NCI-H526 (cell line): ENCODE measurements at places on chromosomes 11 and 22.

DNA sequence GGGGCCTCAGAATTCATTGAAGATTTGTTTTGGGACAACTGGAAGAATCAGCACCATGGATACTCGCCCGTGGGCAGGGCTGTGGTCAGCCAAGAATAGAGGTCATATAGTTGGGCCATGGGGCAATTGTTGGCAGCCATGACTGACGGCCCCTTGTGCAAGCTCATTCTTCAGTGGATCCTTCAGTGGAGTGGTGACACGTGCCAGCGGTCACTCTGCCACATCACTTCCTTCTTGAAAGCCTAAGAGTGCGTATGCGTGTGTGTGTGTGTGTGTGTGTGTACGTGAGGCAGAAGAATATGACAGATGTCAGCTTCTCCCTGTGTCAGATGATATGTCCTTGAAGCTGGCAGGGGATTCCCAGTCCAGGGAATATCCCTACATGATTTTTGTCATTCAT, 1.8 kb upstream of the IL18BP start:
- DNase-seq, result no peak

GRCh38 chr11:43541993-43542392, 138.5 kb upstream of the HSD17B12 start:
- DNase-seq, result no peak

DNA sequence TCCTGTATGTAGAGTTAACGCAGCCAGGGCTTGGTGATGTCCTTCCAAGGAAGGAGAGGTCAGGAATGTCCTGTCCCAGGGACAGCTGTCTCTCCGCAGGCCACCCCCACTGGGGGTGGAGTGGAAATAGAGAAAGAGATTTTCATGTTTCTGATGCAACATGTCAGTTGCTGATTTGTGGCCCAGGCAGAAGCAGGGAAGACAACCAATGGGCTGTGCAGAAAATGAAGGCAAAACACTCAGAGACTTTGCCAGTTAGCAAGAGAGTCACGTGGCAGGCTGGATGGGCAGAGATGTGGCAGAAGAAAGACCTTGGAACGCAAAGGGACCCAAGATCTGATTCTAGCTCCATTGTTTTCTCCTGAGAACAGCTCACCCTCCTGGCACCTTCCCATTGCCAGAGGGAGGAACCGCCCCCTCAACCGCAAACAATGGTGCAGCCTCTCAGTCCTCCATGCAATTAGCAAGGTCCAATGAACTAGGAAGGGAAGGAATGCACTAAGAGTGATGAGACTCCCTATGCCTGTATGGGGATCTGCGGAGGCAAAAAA, 71.0 kb downstream of the SYN3 start:
- DNase-seq, result no peak

DNA sequence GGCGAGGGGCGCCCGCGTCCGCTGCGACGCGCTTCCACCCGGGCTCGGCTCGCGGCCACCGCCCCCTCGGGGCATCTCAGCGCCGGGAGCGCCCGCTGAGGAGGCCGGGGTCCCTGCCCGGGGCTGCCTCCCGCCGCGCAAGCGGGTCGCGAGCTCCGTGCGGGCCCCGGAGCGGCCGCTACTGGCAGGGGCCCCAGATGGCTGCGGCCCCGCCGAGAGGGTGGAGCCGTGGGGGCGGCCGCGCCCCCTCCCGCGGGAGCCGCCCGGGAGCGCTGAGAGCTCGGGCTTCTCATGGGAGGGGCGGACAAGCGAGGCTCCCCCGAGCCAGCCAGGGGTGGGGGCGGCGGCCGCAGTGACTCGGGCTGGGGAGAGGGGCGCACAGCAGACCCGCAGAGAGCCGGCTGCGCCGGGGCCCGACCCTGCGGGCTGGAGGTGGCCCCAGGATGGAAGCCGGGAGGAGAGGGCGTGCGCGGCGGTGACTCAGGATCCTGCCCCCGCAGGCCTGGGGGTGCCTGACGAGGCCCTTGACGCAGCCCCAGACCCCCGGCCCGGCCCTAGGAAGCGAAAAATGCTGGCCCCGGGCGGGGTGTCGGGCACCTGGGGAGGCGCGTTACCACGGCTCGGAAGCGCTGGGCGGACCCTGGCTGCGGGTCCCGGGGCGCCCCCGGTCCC, 603 bp upstream of the ZFTA start:
- peak; percentile 73 for DNase-seq

GRCh38 chr11:11628651-11629050, 6.8 kb upstream of the GALNT18 start:
- no peak for DNase-seq

- no peak for DNase-seq
Observed at GRCh38 chr11:133104009-133104744, 428.1 kb downstream of the OPCML start.

- no peak for DNase-seq
Observed at GRCh38 chr11:125939081-125939521, 6.7 kb upstream of the VSIG10L2 start.

DNA sequence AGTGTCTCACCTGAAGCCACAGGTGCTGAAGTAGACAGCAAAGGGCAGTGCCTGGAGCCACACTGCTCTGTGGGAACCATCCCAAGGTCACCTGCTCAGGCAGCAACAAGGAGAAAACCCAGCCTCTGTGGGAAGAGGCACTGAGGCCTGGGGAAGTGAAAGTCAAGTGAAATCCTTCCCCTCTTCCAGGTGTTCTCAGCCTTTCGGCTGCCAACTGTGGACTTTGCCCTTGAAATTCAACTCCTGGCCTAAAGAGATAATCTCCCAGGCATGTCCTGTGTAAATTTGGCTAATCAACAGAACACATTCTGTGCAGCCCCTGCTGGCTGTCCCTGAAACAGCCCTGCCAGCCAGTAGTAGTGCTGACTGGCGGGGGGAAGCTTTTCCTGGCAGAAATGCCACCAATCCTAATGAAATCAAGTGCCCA, 112.1 kb downstream of the RPL27A start:
- peak; percentile 91 for DNase-seq

- DNase-seq, result peak; percentile 33
Observed at GRCh38 chr22:49046546-49047361, 780.9 kb downstream of the BRD1 start.

GRCh38 chr11:118291477-118292135, 12.9 kb upstream of the CD3E start:
- DNase-seq, result no peak

- peak; percentile 42 for DNase-seq
Observed at GRCh38 chr22:22369964-22370270, 125.3 kb downstream of the VPREB1 start.

DNA sequence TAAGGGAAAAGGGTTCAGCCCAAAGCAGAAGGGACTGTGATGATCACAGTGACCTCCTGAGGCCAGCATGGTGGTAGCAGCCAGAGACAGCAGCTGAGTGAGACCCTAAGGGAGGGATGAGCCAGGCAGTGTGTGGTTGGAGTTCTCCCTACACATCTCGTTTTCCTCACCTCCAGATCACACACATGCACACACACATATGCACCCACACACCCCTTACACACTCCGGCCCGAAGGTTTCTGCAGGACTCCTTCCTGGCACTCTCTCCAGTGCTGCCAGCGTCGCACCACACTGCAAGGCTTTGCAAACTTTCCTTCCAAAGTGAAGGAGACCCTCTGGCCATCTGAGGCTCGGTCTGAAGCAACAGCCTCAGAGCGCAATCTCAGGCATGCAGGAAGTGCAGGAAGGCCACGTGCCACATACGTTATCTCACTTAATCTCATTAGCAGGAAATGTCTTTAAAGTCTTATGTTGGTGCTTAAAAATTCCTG, 26.9 kb upstream of the TP53I11 start:
- no peak for DNase-seq

DNA sequence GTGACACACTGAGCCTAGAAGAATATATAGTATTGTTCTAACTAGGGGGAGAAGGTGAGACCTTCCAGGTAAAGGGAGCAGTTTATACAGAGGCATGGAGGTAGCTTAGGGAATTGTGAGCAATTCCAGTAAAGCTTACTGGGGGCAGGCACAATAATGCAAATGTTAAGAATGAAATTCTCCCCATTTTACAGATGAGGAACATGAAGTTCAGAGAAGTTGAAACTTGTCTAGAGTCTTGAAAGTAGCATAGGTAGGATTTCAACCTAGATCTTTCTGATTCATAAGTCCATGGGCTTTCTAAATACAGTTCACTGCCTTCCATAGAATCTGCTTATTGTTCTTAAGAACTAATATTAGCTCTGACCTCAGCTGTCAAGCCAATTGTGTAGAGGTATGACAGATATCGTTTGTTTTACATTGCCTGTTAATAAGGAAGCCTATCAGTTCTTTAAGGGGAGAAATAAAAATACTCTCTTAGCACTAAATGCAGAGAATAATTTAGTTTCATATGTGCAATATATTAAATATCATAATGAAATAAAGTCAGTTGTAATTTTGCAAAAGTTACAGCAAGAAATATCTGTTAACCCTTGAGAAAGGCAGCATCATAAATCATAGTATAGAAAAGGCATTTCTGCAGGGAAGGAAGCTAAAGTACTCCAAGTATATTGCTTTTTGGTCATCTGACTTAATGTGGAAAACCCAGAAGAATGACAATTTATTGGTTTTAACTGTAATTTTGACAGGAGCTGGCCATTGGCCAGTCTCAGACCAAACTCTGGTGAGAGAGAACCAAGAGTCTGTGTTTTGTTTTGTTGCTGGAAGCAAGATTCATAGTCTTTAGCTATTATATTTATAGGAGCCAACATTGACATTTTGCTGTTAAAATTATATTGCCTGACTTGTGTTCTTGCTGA, 181.8 kb downstream of the UVRAG start:
- DNase-seq, result no peak

GRCh38 chr22:35684732-35685131, 32.9 kb upstream of the APOL5 start:
- no peak for DNase-seq

- no peak for DNase-seq
Observed at GRCh38 chr11:71574418-71574817, 8.3 kb downstream of the KRTAP5-11 start.

DNA sequence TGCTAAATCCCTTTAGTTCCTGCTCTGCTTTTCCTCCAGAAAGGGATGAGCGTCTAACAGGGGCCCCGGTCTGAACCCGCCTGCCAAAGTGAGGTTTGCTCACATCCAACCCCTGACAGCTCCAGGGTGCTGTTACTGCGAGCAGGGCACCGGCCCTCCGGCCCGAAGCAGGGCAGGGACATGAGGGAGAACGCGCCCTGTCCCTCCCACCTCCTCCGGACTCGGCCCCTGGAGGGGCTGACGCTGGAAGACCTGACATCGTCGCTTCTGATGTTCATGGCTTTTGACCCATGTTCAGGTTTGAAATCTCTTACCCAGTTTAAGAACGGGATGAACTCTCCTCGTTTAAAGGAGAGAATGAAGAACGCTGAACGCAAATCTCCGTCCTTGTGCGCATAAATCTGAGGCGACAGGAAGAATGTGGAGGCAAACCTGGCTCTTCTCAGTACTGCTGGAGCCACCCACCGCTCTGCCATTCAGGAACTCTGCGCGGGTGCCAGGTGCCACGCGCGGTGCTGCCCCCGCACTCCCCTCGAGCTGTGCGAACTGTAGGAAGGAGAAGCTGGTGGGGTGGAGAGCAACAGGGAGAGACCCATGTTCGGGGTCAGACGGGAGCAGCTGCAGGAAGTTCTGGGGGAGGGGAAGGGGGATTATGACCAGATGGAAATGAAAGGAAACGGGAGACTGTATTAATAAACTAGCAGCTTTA, 826 bp upstream of the EEF1G start:
- DNase-seq, result no peak

GRCh38 chr22:33539902-33540751, 380.1 kb downstream of the LARGE1 start:
- no peak for DNase-seq

GRCh38 chr11:68778205-68778604, 26.9 kb upstream of the TESMIN start:
- no peak for DNase-seq

- DNase-seq, result no peak
Observed at GRCh38 chr11:118806400-118806799, 15.4 kb upstream of the DDX6 start.

GRCh38 chr11:46918083-46918787, at the start of gene LRP4:
TSS of gene LRP4 (minus strand) at chr11:46918550. CDS start at chr11:46918379, 171 bp downstream.
- peak; percentile 87 for DNase-seq

GRCh38 chr11:2621894-2622293, 77.9 kb downstream of the KCNQ1OT1 start:
- no peak for DNase-seq

DNA sequence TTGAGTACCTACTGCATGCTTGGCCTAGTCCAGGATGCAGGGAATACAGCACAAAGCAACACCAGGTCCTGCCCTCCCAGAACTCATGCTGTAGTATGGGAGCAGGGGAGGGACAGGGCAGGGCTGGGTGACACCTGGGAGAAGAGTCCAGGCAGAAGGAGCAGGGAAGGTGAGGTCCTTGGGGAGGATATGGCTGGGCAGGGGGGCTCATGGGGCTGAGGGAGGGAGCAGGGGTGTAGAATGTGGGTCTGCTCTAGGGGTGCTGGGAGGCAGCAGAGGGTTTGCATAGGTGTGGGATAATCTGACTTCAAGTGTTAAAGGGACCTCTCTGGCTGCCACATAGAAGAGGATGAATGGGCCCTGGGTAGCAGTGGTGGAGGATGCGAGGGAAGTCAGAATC, 4.8 kb downstream of the TOP3B start:
- no peak for DNase-seq
